Left lung (tissue), 14 donors: ENCODE measurements at places on chromosomes 13 and 19.

- DNase-seq = no peak
Observed at GRCh38 chr19:3249408-3249807, 24.9 kb downstream of the CELF5 start.

GRCh38 chr19:17107546-17108452, 32.2 kb downstream of the MYO9B start:
- no peak for DNase-seq

DNA sequence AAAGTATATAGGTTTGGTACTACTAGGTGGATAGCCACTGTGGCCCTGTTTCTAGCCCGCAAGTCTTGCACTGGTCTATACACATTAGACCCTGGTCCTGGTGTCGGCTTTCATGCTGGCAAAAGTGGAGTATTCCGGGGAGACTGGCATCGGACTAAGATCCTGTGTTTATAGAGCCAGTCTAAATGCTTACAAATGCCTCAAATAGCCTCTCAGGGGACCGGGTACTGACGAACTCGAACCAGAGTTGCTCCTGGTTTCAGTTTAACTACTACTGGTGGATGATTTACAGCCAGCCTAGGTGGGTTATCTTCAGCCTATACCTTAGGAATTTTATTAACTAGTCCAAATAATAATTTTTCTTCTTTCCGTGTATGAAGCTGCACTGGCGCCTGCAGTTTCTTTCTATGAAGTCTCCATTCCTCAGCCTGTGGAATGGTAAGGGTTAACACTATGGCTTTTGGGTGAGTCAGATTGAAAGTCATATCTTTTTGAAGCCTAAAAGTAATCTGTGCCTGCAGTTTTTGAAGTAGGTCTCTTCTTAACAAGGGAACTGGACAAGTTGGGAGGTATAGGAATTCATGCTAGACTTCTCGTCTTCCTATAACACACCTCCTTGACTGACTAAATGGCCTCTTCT, 51.3 kb downstream of the OR10H4 start:
- DNase-seq = no peak

GRCh38 chr19:55285229-55285890, 1.6 kb downstream of the BRSK1 start:
- no peak for DNase-seq

GRCh38 chr19:53034054-53034453, 10.5 kb upstream of the ERVV-2 start:
- DNase-seq = no peak

- DNase-seq = no peak
Observed at GRCh38 chr13:100790405-100790804, 115.8 kb upstream of the TMTC4 start.

DNA sequence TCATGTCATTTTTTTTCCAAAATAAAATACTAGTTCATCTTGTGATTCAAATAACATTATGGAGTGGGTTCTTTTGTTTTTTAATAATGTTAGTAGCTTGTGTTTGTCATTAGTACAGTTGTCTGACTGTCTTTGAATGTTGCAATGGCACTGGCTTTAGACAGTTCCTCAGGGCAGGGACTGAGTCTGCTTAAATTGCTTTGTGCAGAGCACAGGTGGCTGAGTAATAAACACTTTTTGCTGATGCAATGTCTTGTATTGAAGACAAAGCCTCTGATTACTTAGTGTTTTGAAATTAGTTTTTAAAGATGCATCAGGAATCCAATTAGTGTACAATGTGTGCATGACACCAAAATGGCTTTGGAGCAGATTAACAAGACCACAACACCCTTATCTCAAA, 88.7 kb upstream of the PCDH9 start:
- DNase-seq = no peak

- no peak for DNase-seq
Observed at GRCh38 chr19:19672816-19673215, 4.2 kb downstream of the ZNF101 start.

DNA sequence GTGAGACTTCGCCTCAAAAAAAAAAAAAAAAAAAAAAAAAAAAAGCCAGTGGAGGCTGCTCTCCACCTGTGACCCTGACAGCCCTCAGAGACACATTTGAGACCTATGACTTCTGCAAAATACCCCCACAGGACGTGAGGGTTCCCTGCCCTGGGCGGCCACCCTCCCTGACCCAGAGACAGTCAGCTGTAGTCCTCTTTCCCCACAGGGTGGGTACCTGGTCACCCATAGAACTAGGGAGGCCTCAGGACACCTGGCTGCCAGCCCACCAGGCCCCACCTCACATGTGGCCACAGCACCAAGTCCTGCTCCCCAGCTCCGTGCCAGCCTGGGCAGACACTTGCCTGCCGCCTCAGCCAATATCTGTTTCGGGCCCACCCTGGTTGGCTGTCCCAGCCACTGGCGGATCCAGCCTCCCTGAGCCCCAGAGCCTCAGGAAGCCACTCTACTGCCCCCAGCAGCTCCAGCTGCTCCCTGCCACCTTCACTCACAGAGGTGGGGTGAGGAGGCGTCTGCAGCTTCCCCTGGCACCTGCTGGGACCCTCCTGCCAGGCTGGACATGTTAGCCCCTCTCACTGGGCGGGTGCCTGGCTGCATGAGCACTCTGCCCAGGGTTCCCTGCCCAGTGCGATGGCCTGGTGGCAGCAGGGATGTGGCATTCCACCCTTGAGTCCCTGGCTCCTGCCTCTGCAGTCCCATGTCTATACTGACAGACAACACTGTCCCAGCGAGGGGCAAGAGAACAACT, 6.9 kb downstream of the MKNK2 start:
- DNase-seq = no peak

- DNase-seq = peak; percentile 76
Observed at GRCh38 chr13:24307211-24308067, 1.9 kb upstream of the C1QTNF9 start.

- DNase-seq = peak; percentile 86
Observed at GRCh38 chr19:49555600-49556411, 24.6 kb downstream of the NOSIP start.

GRCh38 chr13:111597191-111597611, 276.8 kb downstream of the TEX29 start:
- no peak for DNase-seq

DNA sequence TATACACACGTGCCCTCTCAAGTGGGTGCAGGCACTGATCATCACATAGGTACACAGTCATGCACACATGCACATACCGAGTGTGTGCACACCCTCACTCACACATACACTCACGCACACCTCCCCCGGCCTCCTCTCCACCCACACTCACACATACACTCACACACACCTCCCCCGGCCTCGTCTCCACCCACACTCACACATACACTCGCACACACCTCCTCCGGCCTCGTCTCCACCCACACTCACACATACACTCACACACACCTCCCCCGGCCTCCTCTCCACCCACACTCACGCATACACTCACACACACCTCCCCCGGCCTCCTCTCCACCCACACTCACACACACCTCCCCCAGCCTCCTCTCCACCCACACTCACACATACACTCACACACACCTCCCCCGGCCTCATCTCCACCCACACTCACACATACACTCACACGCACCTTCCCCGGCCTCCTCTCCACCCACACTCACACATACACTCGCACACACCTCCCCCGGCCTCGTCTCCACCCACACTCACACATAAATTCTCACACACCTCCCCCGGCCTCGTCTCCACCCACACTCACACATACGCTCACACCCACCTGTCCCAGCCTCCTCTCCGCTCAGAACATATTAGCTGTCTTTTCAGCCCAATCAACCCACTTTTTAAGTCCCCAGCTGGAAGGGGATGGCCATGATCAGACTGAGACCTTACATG, 105.2 kb upstream of the VSTM2B start:
- no peak for DNase-seq

DNA sequence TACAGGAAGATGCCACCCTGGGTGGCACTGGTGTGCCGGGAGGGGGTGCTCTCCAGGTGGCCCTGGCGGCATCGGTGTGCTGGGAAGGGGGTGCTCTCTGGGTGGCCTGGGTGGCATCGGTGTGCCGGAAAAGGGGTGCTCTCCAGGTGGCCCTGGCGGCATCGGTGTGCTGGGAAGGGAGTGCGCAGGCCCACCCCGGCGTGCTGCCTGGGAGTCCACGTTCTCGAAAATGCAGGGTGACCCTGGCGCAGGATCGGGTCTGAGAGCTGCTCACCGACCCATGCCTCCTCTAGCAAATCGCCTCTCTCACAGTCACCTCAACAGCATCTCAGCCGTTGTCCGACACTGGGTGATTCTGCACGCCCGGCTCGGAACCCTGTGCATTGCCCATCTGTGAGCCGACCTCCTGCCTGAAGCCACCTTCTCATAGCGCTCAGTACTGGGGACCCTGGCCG, 36.4 kb downstream of the RASA3 start:
- DNase-seq = no peak
